ENCODE measurements at places on chromosomes 16 and 17. TPM values are rescaled to one million over a fixed set of nuclear protein-coding genes. Genes with fewer than 3 reads are reported as not detected.
A peak's percentile ranks its signal among the peaks of the same experiment; 100 is the strongest.

Gene KRTAP2-3
- total RNA-seq, result not detected

Gene MT4
- not detected for total RNA-seq

Gene ITGB4
- total RNA-seq, result 27.0 TPM

Gene COPZ2
- 44.2 TPM for total RNA-seq

Gene RNF222
- not detected for total RNA-seq

Gene RAP1GAP2
- total RNA-seq, result 5.3 TPM

Gene EFNB3
- 4.3 TPM for total RNA-seq

Gene TAX1BP3
- 96.7 TPM for total RNA-seq

- peak; percentile 51 for DNase-seq
These were observed at the start of gene MXRA7 for GRCh38 chr17:76710863-76711611. Gene MXRA7 (minus strand): TSS chr17:76710965. CDS start chr17:76710946, 19 bp downstream.

- DNase-seq, result peak; percentile 28
These were observed 1.8 kb downstream of the ASGR1 start for GRCh38 chr17:7177191-7177953.

DNA sequence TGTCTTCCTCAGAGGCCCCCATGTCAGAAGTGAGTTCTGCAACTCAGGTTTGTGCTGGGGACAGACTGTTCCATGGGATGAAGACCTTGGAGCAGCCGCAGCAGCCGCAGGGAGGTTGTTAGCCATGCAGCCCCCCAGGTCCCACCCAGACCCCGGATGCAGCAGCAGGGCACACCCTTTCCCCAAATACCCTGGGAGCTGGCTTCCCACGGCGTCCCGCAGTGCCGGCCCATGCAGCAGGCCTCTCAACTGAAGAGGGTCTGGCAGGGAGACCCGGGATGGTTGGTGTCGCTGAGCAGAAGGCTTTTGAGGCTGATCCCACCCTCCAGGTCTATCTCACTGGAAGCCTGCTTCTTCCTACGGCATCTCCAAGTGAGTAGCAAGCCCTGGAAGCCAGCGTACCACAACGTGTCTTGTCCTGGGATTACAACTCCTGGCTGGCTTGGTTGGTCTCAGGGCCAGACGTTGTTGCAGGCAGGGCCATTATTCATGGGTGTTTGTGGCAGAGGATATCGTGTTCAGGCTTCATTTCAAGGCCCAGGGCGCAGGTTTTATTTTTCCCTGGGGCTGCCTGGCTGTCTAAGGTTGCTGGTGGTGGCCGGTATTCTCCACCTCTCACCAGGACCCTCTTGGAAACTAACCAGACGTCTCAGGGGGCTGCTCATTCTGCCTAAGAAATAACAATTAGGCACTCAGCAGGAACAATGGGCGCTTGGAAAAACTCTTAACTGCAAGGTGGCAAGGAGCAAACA, 223.2 kb downstream of the C16orf95 start:
- DNase-seq, result no peak

GRCh38 chr17:62819511-62820221, 11.6 kb upstream of the MARCHF10 start:
- DNase-seq, result no peak

- DNase-seq, result no peak
These were observed 10.2 kb downstream of the CACNB1 start for GRCh38 chr17:39187152-39187830.

GRCh38 chr17:19248928-19249574, 11.9 kb downstream of the EPN2 start:
- no peak for DNase-seq

DNA sequence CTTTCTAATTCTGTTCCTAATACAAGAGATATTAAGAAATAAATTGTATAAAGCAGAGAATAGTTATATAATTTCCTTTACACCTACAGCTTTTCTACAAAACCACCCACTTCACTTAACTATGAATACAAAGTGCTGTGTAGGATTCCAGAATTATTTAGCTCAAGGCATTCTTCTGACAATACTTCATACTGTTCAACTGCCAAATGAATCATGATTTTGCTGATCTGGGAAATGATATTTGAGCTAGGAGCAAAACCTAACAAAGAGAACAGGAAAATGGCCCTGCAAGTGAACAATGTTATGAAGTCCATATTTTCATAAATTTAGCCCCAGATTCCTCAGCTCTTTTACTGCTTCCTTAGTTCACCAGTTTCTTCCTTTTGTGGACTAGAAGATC, 12.9 kb downstream of the BBS2 start:
- no peak for DNase-seq

DNA sequence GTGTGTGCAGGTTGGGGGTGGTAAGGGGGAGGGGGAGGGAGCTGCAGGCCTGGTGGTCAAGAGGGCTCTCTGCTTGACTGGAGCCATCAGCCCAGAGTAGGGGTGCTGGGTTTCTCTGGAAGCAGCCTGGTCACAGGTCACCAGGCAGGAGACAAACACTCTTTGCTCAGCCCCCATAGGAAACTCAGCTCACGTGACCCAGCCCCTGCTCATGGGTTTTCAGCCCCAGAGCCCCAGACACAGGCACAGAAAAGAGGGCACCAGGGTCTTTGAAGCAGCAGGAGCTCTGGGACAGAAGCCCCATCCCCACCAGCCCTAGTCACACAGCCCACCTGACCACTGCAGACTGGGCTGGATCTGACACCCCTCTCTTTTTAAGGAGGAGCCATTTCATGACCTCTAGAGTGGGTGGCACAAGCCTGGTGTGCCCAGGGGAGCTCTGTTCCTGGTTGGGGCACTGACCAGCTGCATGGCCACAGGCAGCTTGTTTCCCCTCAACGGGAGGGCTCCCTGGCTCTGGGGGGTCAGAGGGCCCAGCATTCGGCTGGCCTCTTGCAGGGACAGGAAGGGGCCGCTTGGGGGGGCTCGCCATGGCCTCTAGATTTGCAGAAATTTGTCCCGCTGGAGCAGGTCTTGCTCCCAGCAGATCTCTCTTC, 13.8 kb upstream of the CD79B start:
- no peak for DNase-seq

DNA sequence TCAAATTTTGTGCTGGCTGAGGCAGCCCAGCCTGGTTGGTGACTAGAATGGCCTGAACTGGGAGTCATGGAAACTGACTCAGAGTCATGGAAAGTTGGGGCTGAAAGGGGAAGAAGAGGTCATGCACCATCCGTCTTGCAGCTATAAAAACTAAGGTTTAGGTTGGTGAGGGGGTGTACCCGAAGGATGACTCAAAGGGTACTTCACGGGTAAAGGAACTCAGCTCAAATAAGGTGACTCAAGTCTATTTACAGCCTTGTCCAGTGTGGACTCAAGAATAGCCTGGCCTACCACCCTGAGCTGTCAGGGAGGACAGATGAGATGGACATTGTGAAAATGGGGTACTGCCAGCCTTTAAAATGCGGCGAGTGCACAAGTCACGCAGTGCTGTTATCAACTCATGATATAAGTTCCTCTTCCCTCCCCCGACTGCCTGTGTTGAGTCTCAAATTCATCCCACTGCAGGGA, 18.6 kb downstream of the CD300LB start:
- no peak for DNase-seq

GRCh38 chr17:78442648-78443218, 64.3 kb downstream of the PGS1 start:
- DNase-seq, result peak; percentile 54

DNA sequence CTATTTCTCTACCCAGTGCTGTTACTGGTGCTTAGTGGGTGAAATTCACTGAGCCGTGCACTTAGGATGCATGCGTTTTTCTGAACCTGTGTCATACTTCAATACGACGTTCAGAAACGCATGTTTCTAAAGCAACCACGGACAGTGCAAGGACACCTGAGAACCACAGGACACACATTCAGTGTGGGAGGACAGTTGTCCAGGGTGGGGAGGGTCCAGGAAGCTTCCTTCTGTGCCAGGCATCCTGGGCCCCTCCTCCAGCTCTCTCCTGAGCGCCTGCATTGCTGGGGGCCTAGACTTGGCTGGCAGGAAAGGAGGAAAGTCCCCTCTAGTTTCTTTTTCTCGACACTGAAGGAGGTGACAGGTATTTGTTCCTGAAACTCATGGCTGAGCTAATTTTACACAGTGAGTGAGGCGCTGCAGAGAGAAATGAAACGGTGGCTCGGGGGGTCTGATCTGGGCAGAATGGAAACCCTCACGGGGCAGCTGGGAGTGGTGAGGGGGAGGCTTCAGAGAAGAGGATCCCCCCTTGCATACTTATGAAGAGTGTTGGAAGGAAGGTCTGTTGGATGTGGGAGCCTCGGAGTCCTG, 89.9 kb downstream of the IRF8 start:
- DNase-seq, result no peak

DNA sequence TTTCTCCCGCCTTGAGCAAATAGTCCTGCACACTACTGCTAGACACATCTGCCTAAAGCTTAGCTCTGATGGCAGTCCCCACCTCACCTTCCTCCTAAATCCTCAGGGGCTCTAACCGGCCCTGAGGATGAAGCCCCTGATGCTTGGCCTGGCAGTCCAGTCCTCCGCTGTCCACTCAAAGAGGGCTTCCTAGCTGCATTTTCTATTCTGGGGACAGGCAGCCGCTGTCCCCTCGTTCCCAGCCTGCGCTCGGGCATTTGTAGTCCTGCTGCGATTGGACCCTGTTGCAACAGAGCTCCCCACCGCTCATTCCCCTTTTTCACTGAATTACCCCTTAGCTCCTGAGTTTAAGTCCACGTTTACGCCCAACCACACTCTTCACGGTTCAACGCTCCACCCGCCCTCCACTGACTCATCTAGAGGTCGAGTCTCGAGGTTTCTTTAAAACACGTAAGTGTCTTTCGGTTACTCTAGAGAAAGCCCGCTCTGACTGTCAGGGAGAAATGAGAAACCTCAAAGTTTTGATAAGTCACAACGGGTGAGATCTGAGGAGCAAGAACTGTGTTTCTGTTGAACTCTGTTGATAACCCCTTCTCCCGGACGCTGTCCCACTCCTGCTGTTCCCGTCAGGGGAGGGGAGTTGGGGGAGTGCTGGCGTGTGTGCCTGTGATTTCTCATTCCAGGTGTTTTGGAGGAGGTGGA, 4.5 kb downstream of the CCR7 start:
- DNase-seq, result no peak

- DNase-seq, result no peak
These were observed 35.2 kb upstream of the GOSR2 start for GRCh38 chr17:46887717-46888116.

DNA sequence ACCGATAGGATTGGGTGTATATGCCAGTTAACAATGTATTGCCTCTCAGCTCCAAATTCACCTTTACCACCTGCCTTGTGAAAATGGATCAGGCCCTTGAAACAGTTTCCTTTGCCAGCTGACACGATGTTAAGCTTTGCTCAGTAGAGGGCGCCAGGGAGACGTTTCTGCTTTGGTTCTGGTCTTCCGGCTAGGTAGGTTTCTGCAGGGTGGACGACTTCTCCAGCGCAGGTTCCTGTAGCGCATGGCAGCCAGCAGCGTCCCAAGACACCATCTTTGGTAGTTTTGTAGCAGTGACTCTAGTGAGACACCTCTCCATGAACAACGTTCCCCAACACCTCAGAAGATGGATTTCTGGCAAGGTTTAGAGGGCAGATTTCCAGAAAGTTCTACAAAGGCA, 24.0 kb downstream of the SYCE1L start:
- no peak for DNase-seq

DNA sequence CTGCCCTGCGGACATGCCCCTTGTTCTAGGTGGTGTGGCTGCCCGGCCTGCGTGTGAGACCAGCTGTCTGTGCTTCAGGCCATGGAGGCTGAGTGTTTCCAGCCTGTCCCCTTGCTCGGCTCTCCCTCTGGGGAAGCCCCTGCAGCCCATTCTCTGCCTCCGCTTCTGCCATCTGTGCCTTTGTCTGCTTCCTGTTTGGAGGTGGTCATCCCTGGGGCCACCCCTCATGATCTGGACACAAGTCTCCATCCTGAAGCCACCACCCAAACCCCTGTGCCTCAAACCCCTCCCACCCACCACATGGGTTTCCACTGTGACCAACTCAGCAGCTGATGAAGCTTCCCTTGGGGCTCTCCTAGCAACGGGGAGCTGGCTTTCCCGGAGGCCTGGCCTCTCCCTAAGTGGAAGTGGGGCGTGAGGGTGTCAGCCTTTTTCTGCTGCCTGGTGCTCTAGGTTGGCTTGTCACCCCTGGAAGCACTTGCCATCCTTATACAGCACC, 184.9 kb downstream of the SEC14L1 start:
- DNase-seq, result peak; percentile 21

- no peak for DNase-seq
These were observed 8.3 kb upstream of the SNF8 start for GRCh38 chr17:48952904-48953303.

DNA sequence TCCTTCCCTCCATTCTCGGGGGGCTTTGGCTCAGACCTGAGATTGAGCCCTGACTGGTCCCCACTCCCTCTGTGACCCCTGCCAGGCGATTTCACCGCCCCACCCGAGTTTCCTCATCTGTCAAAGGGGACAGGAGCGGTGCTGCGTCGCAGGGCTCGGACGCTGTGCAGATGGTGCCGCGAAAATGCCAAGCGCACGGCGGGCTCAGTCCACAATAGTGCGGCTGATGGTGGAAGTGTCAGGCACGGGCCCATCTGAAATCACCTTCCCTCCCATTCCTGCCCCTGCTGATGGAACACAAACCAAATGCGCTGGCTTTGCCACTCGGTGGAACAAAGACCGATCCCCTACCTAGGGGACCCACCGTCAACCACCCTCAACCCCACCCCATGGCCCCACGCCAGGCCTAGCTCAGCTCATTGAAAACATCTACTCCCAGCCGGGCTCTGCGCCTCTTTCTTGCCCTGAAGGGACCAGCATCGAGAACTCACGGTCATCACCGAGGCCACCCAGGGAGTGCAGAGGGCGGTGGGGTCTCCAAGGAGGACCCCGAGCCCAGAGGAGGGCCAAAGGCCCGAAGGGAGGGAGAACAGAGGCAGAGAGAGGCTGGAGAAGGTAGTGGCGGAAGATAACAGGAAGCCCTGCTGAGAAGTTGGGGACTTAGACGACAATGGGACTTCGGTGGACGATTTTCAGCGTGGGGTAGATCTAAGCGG, 1.4 kb downstream of the CARHSP1 start:
- DNase-seq, result peak; percentile 51

- no peak for DNase-seq
These were observed 723.8 kb downstream of the CDH11 start for GRCh38 chr16:64397945-64398508.

- DNase-seq, result no peak
These were observed 2.7 kb upstream of the BHLHA9 start for GRCh38 chr17:1267471-1267943.

- DNase-seq, result no peak
These were observed 21.8 kb downstream of the RAB11FIP4 start for GRCh38 chr17:31413081-31413799.

- DNase-seq, result no peak
These were observed 89.5 kb downstream of the CDH11 start for GRCh38 chr16:65032387-65032786.

GRCh38 chr16:21081329-21081728, 69.3 kb downstream of the DNAH3 start:
- DNase-seq, result no peak
